CD4-positive, CD25-positive, alpha-beta regulatory T cell (primary cell): ENCODE measurements at places on chromosomes 2 and 18. TPM values are rescaled to one million over a fixed set of nuclear protein-coding genes. Genes with fewer than 3 reads are reported as not detected.

DNA sequence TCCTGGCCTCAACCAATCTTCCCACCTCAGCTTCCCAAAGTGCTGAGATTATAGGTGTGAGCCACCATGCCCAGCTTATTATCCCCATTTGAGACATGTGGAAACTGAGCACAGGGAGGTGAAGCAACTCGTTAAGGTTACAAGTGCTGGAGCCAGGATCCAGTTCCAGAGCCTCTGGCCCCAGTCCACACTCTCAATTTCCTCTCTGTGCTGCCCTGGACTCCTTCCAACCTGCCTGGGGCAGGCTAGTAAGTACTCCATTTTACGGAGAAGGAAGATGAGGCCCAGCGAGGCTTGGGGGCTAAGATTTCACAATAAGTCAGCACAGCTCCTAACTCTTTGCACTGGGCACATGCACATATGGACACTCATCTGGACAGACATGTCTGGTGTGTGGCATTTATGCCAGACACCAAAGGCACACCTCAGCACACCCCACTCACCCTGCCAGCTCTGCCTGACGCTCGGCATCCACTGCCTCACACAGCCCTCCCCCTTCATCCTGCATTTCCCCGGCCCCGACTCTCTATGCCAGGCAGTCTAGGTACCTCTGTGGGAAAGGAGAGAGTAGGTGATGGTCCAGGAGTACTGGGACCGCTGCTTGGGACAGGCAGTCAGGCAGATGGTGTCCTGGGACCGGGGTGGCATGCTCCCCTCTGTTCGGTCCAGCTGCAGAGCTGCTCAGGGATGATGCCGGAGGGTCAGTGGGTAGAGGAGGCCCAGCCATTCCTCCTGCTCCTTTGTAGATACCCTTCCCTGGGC, 20.5 kb downstream of the CFAP65 start:
- no peak overlapping the region for H3K27ac ChIP-seq
- H3K4me3 ChIP-seq, result no peak overlapping the region
- no peaks in the 10 kb centered on the region for H3K4me1 ChIP-seq
- no peak for DNase-seq
- H3K36me3 ChIP-seq, result no peaks in the 10 kb centered on the region

GRCh38 chr2:172446474-172447063, 19.2 kb downstream of the ITGA6 start:
- peaks cover 34% of the 10 kb centered on the region for H3K4me1 ChIP-seq
- DNase-seq, result no peak
- no peaks in the 10 kb centered on the region for H3K27me3 ChIP-seq
- H3K27ac ChIP-seq, result no peak overlapping the region
- peak overlapping the region; percentile 16 for H3K4me3 ChIP-seq
- no peaks in the 10 kb centered on the region for H3K36me3 ChIP-seq

- H3K36me3 ChIP-seq, result no peaks in the 10 kb centered on the region
- no peak for DNase-seq
- H3K27me3 ChIP-seq, result no peaks in the 10 kb centered on the region
Measured at GRCh38 chr2:121686902-121687301, 37.6 kb upstream of the CLASP1 start.

- no peaks in the 10 kb centered on the region for H3K36me3 ChIP-seq
- DNase-seq, result no peak
- no peaks in the 10 kb centered on the region for H3K27me3 ChIP-seq
- H3K4me3 ChIP-seq, result no peak overlapping the region
Measured at GRCh38 chr2:121197369-121198091, 87.5 kb downstream of the TFCP2L1 start.

DNA sequence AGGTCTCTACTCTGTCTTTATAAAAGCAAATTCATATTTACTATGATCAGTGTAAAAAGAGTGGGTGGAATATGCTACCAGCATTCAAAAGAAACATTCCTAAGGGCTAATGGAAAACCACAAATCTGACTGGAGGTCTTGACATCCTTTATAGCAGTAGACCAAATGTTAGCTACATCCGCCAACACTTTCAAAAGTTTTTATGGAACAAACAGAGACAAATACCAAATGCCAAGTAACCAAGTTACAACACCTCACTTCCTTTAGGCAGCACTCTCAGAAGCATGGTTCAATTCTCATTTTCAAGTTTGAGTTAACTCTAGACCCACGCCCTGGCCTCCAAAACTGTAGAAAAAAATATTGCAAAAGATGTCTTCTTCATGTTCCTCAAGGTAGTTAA, 78.3 kb upstream of the SETBP1 start:
- no peak overlapping the region for H3K4me3 ChIP-seq
- no peaks in the 10 kb centered on the region for H3K36me3 ChIP-seq
- no peak overlapping the region for H3K27ac ChIP-seq
- H3K4me1 ChIP-seq, result no peaks in the 10 kb centered on the region
- no peaks in the 10 kb centered on the region for H3K27me3 ChIP-seq
- no peak for DNase-seq

- DNase-seq, result no peak
- H3K27me3 ChIP-seq, result peaks cover 2% of the 10 kb centered on the region
- peaks cover 25% of the 10 kb centered on the region for H3K36me3 ChIP-seq
- H3K27ac ChIP-seq, result no peak overlapping the region
- H3K4me3 ChIP-seq, result no peak overlapping the region
Measured at GRCh38 chr2:95185197-95185596, 19.6 kb downstream of the ZNF2 start.

DNA sequence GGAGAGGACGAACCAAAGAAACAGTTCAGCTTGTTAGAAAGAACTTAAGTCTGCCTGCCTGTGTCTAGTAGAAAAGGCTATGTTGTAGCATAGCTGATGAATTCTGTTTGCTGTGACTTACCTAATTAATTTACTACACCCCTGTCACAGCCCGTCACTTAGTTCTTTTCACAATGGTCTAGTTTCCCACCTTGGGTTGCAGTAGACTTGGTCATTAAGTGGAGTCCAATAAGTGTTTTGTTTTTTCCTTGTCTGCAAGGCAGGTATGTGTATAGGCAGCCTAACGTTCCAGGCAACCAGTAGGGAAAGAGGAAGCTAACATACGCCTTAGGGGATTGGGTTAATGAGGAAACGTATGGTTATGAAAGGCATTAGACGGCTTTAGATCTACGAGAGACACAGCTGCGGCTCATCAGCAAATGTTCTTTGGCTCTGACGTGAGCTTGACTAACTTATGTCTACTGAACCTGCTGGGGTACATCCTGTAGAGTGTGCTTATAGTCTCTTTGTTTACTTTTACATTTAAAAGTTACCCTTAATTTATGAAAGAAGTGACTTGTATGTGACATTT, 180.1 kb downstream of the PRPF40A start:
- DNase-seq, result no peak
- no peaks in the 10 kb centered on the region for H3K27me3 ChIP-seq
- H3K36me3 ChIP-seq, result no peaks in the 10 kb centered on the region
- H3K27ac ChIP-seq, result no peak overlapping the region
- no peaks in the 10 kb centered on the region for H3K4me1 ChIP-seq

GRCh38 chr2:20350041-20350712, 467 bp downstream of the PUM2 start:
- DNase-seq, result peak; percentile 43
- H3K4me3 ChIP-seq, result peak overlapping the region; percentile 91
- peaks cover 59% of the 10 kb centered on the region for H3K4me1 ChIP-seq
- no peaks in the 10 kb centered on the region for H3K27me3 ChIP-seq
- H3K27ac ChIP-seq, result peak overlapping the region; percentile 96

DNA sequence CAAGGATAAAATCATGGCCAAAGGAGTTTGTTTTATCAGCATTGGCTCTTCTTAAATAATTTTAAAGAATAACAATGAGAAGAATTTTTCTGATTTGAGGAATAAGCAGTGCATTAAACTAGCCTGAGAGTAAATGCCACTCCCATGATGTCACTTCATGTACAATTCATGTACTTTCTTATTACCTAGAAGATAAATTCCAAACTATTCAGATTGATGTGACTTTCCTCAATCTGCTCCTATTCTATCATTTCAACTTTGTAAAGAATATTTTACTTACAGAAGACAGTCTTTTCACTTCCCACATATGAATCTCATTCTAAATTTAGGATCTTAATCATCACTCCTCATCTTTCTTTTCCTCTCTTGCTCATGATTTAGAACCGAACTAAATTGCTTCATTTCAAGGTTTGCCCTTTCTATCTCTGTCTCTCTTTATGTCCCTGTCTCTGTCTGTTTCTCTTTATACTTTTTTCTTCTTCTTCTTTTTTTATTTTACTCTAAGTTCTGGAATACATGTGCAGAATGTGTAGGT, 1142.0 kb upstream of the PIK3C3 start:
- DNase-seq, result no peak
- no peaks in the 10 kb centered on the region for H3K27me3 ChIP-seq
- H3K27ac ChIP-seq, result no peak overlapping the region
- H3K36me3 ChIP-seq, result no peaks in the 10 kb centered on the region

DNA sequence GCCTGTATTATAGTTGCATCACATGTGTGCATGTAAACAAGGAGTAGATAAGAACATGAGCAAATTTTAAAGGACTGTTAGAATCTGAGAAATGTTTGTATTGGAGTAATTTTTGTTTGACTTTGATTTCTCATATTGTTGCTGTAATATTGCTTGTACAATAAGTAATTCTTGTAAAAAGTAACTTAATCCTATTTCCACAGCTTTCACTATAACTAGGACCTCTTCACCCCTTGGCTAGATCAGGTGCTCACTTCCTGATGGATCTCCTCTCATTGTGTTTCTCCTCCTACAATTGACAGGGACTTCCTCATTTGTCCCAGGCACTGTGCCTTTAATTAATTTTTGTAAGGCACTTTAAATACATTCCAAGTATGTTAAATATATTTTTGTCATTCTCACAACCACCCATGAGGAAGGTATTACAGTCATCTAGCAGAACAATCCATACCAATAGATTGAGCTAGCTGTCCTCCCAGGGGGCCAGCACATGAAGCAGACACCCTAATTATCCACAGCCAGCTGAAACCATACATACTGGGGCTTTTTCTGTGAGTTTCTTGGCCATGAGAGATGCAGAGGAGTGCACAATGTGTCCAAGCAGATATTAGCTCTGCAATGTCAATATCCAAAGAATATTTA, 359.5 kb upstream of the ACVR2A start:
- no peak overlapping the region for H3K27ac ChIP-seq
- H3K36me3 ChIP-seq, result no peaks in the 10 kb centered on the region
- H3K27me3 ChIP-seq, result no peaks in the 10 kb centered on the region
- no peak overlapping the region for H3K4me3 ChIP-seq

DNA sequence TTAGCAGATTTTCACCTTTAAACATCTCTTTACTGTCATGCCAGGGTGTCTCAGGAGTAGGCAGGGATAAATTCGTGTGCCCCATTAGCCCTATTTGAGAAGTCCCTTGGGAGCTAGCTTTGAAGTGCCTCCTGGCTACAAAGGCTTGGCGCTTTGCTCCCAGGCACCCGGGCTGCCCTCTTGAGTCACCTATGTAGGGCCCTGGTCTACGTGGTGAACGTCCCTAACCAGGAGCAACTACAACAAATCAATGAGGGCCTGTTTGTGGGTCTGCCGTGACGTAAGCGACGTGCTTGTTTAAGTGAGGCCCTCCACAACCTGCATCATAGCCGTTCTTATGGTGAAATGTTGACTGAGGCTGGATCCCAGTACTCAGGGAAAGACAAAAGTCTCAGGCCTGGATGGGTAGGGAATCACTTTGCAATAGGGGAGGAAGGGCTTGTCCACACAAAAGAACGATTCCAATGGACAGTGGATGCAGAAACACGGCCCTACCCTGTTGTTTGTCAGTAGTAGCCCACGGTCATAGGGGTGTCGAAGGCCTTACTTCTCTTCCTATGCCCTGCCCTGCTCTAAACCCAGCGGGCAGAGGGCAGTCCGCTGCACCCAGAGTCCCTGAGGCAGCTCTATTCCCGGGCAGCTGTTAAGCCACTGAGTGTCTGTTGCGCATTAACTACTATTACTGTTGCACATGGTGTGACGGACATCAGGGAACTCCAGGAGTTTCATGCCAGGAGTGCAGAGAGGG, 93.9 kb downstream of the INHBB start:
- no peak overlapping the region for H3K4me3 ChIP-seq
- H3K27me3 ChIP-seq, result peaks cover 10% of the 10 kb centered on the region
- peaks cover 12% of the 10 kb centered on the region for H3K4me1 ChIP-seq
- H3K36me3 ChIP-seq, result no peaks in the 10 kb centered on the region
- no peak for DNase-seq

DNA sequence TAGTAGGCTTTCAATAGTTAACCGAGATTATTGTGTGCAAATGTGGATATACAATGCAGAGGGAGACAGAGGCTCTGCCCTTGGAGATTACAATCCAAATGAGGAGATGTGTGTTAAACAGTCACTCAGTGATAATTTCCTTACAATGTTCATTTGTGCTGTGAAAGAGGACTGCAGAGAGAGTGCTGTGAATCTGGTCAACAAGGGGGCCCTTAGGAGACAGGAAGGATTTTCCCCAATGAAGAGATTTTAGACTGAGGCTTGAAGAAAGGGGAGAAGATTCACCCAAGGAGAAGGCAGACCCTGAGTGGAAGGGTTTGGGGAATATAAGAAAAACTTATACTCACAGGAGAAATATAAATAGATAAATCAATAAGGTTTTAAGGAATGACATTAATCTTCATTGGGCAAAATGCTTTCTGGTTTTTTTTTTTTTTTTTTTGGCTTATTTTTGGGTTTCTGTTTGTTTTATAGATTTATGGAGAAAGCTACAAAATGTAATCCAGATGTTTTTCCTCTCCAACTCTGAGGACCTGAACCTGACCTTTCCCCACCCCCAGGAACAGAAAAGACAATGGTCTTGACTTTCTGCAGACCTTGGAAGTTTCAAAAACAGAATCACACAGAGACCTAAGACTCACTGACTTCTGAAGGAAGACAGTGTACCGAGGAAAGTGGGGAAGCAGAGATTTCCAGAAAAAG, 151.3 kb upstream of the SERPINE2 start:
- H3K36me3 ChIP-seq, result no peaks in the 10 kb centered on the region
- no peak overlapping the region for H3K27ac ChIP-seq
- peaks cover 3% of the 10 kb centered on the region for H3K27me3 ChIP-seq
- no peaks in the 10 kb centered on the region for H3K4me1 ChIP-seq
- no peak overlapping the region for H3K4me3 ChIP-seq

DNA sequence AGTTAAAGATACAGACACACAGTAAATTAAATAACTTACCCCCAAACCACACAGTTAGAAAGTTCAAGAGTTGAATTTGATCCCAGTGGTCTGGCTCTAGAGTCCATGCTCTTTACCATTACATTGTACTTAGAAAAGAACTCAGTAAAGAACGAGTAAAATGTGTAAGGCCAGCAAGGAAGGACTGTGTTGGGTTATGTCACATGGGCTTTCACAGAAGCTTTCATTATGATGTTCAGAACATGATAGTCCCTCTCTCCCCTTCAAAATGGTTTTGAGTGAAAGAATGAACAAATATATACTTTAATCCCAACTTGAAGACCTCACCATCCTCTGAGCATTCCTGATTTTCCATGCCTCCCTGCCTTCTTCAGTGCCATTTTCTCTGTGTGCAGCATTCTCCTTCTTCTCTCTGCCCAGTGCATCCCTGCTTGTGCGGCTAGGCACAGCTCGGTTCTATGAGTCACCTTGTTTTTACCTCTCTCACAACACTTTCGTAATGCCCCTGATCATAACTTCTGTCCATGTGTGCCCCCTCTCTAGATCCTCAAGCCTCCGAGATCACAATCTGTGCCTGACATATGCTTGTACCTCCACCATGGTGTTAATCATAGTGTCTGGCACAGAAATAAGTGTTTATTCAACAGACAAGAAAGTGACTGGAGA, 22.0 kb downstream of the RASGRP3 start:
- no peaks in the 10 kb centered on the region for H3K36me3 ChIP-seq
- H3K4me3 ChIP-seq, result no peak overlapping the region
- no peak for DNase-seq
- no peak overlapping the region for H3K27ac ChIP-seq
- no peaks in the 10 kb centered on the region for H3K27me3 ChIP-seq

The EPB41L5 gene
- polyA plus RNA-seq, result 2.8 TPM

The IL36G gene
- polyA plus RNA-seq, result not detected

The TM4SF20 gene
- not detected for polyA plus RNA-seq

The DCDC2C gene
- not detected for polyA plus RNA-seq

The PDCL3 gene
- 62.5 TPM for polyA plus RNA-seq

The ASPRV1 gene
- polyA plus RNA-seq, result 1.0 TPM
